Left lobe of liver (tissue), 2 donors: ENCODE measurements at places on chromosomes 12 and 14. TPM values are rescaled to one million over a fixed set of nuclear protein-coding genes. Genes with fewer than 3 reads are reported as not detected.

The COX8C gene
- not detected for total RNA-seq

The SDR9C7 gene
- not detected for total RNA-seq

The NRDE2 gene
- 14.0 TPM for total RNA-seq

The LMO3 gene
- 0.15 TPM for total RNA-seq

The KLHL42 gene
- 12.2 TPM for total RNA-seq
